ENCODE measurements at places on chromosomes 6 and 20.

DNA sequence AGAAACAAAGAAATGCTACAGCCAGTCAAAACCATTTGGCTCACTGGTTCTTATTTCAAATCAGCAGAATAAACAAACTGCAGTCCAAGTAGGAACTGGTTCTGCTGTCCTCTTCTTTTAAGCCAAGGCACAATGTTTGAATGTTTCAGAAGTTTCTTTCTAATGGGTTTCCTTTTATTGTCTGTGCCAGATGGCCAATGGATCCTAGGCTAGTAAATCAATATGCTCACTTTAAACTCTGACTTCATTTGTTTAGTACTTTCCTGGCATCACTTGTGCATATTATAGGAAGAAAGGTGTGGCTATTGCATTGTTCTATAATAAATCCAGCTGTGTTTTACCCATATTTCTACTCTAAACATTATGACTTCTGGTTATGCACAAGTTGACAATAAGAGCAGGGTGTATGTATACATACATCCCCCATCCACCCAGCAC, 99.7 kb upstream of the PLCB4 start:
- DNase-seq, result no peak

GRCh38 chr6:2790588-2791449, 25.6 kb downstream of the WRNIP1 start:
- peak; percentile 92 for DNase-seq

- no peak for DNase-seq
These were observed 92.9 kb downstream of the RTN4IP1 start for GRCh38 chr6:106536357-106536756.

DNA sequence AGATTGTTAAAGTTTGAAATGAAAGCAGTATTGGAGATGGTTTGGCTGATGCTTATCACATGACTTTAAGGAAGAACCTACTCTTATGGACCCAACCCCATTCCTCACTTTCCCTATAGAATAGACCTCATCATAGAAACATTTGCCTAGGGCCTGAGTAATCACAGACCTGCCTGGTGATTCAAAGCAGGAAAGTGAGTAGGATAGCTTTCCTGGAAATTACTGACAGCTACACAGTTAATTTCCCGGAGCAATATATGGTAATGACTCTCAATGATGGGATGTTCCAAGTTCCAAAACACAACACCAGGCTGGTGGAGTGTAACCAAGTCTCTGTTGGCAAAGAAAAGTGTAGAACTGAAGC, 233.8 kb downstream of the SIM1 start:
- DNase-seq, result peak; percentile 75

DNA sequence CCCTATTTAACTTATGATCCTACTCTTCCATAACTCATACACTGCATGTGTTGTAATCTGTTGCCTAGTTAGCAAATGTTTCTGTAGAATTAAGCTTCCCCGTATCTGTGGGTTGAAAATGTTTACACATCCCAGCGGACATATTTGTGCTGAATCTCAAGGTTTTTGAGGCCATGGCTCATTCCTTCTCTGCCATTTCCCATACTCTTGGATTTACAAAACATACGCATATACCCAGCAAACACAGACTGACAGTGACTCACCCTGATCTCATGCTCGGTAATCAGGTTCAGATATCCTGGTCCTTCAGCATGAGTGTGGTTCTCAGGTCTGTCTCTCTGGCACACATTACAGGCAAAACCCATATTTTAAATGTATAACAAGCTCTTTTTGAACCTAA, 58.7 kb downstream of the AGPAT4 start:
- DNase-seq, result peak; percentile 57

DNA sequence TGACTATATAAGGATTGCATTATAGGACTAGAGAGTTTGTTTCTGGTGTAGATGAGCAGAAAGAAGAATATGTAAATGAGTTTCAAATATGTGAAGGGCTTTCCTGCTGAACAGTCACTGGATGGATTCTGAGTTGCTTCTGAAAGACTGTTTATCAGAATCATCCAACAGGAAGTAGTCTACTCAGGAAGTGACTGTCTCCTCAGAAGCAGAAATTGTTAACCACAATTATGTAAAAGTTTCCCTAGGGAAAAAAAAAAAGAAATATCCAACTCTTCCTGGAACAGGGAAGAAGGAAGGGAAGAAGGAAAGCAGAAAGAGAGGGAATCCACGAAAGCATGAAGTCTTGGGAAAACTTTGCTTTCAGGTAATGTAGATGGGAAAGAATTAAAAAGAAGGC, 138.9 kb downstream of the TENT5A start:
- DNase-seq, result peak; percentile 85

GRCh38 chr20:38665094-38665493, 59.2 kb upstream of the SLC32A1 start:
- DNase-seq, result no peak

GRCh38 chr6:129120856-129121638, 238.1 kb downstream of the LAMA2 start:
- DNase-seq, result no peak

- peak; percentile 38 for DNase-seq
These were observed 302.0 kb upstream of the STXBP5 start for GRCh38 chr6:146901940-146902816.

DNA sequence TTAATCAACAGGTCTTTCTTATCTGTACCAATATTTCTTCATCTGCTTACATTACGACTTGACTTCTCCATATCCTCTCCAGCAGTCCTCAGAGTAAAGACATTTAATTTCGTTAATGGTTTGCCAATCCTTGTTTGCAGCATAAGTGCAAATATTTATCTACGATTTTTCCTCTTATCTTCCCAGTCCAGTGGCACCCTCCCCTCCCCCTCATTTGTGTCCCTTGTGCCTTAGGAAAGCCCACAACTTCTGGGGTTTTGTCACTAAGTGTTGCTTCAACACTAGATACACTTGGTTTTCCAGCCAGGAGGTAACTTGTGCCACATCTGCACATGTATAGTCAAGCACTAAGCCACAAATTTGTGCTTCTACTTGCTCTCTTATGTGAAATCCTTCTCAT, 327.2 kb downstream of the CBLN4 start:
- no peak for DNase-seq

GRCh38 chr6:143159001-143159400, 98.3 kb downstream of the AIG1 start:
- DNase-seq, result peak; percentile 20

DNA sequence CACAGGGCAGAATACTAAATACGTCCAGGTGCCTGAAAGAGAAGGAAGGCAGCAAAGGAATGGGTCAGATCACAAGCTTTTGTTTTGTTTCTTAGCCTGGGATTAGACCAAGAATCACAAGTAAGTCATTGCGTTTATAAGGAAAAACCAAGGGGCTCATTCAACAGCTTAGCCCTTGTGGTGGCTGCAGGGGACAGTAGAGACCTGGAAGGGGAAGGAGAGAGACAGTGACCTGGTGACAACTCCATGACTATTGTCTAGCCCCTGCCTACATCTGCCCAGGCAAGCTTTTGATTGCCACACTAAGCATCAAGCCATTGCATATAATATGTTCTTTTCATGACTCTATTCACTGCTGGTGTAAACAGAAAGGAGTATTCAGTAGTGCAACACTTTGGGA, 30.2 kb upstream of the TBC1D7 start:
- DNase-seq, result no peak

- DNase-seq, result peak; percentile 5
These were observed at the start of gene ENPP5 for GRCh38 chr6:46170357-46171289. Gene ENPP5 (minus strand): TSS chr6:46170980. CDS start chr6:46168262, 2,718 bp downstream.

GRCh38 chr6:97392735-97393134, 109.7 kb upstream of the MMS22L start:
- DNase-seq, result no peak

DNA sequence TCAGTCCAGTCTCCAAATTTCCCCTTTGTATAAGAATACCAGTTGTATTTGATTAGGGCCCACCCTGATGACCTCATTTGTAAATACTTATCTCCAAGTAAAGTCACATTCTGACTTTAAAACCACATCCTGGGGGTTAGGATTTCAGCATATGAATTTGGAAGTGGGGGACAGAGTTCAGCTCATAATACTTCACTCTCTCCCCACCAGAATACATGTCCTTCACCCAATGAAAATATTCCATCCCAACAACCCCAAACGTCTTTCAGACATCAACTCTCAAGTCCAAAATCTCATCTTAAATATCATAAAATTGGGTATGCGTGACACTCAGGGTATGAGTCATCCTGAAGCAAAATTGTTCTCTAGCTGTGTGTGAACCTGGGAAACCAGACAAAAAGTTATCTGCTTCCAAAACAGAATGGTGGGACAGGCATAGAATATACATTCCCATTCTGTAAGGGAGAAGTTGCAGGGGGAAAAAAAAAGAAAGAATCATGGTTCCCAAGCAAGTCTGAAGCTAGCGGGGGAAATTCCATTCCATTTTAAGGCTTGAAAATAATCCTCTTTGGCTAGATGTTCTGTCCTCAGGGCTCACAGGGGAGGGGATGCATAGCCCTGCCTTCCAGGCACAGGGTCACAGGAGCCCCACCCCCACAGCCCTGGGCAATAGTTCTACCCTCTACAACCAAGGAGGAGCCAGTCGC, 113.9 kb downstream of the ADAT2 start:
- peak; percentile 81 for DNase-seq

DNA sequence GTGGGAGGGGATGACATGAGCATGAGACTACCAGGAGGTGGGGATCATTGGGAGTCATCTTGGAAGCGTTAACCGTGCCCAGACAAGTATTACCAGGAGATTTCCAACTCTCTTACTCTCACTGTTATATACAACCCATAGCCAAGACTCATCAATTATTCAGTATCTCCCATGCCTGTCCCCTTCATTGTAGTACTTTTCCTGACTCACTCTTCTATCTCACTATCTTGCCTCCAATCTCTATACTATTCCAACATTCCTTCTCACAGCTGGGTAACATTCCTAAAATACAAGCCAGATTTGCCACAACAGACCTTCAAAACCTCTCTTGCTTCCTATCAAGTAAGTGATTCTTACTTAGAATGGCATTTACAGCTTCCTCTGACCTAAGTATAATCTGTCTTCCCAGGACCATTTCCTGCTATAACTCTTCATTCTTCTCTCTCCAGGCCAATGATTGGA, 226.3 kb upstream of the SMLR1 start:
- peak; percentile 96 for DNase-seq

GRCh38 chr20:44976698-44977097, 10.4 kb downstream of the STK4 start:
- DNase-seq, result no peak

DNA sequence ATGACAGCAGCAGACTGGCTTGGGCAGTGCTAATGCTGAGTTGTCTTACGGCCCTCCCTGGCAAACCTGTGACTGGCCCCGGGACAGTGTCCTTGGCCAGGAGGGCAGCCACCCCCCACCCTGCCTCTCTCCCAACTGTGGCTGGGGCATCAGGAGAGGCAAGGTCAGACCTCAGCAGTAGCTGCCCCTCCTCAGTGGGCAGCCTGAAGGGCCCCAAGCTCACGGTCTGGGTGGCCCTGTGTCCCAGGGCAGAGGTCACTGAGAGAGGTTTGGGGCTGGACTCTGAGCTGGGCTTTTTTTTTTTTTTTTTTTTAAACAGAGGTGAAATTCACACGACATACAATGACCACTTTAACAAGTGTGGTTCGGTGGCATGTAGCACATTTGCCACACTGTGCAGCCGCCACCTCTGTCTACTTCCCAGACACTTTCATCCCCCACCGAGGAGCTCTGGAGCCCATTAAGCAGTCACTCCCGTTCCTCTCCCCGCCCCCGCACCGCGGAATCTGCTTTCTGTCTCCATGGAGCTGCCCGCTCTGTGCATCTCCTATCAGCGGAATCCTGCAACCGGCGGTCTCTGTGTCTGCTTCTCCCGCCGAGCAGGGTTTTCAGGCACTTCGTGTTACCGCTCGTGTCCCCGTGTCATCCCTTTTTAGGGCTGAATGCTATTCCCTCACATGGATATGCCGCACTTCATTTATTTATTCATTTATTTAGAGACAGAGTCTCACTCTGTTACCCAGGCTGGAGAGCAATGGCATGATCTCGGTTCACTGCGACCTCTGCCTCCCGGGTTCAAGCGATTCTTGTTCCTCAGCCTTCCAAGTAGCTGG, 67.9 kb upstream of the GATA5 start:
- no peak for DNase-seq

DNA sequence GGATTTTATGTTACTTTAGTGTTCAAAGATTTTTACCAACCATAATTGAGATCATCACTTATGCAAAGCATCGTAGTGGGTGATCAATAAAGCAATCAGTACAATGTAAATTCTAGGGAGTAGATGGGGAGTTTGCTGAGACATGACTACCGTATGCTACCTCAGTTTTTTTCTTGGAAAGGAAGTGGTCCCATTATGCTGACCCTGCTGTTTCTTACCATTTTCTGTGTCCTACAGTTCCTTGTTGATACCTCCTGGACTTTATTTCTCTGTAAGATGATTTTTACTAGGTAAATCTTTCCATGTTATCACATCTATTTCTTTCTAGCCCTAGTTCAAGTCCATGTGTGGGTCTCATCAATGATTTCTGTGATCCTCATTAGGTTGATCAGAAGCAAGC, 19.3 kb upstream of the NKAIN2 start:
- DNase-seq, result no peak

DNA sequence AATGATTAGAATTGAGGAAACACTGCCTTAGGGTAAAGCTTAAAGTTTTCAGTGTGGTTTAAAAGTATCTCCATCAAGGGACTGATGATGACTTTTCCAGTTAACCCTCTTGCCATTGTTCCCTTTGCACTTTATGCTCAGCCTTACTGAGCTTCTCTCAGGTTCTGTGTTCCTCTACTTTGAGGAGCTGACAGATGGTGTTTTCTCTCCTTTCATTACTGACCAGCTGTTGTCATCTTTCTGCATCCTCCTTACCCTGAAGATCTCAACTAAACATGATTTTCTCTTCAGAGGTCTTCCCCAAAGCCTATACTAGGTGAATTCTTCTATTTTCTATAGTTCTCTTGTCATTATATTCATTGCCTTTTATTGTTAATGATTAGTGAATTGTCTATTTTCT, 475.6 kb upstream of the SYNCRIP start:
- DNase-seq, result no peak

DNA sequence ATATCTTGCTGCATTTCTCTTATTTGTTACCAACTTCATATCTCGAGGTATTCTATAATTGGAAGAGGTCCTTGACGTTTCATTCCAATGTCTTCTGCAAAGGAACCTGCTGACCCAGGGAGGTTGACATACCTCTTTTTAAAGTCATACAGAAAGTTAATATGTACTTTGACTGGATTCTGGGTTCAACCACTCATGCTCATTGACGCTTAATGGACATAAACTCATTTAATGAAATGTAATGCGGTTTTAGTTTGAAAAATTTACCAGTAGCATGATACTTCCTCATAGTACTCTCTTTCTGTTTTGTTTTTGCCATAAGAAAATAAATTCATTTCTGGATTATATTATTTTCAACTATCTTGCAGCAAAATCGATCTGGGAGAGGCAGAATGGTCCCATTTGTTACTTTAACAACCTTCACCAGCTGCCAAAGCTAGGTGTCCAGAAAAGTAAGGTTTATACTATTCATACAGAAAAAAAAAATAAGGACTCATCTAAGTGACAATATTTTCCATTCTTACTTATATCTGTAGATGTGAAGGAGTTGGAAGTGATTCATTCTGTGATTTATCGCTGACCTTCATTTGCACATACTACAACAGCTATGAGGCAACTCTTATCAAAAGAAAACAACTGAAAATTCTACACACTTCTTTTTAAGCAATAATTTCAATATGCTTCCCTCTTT, 101.6 kb downstream of the ATXN1 start:
- DNase-seq, result no peak
